ENCODE measurements at places on chromosomes 12 and 14. TPM values are rescaled to one million over a fixed set of nuclear protein-coding genes. Genes with fewer than 3 reads are reported as not detected.
A peak's percentile ranks its signal among the peaks of the same experiment; 100 is the strongest.

GRCh38 chr12:70752327-70752726, 115.1 kb upstream of the PTPRB start:
- no peak for DNase-seq
- no peaks in the 10 kb centered on the region for H3K36me3 ChIP-seq

GRCh38 chr12:127445581-127446139, 821.3 kb upstream of the TMEM132C start:
- no peaks in the 10 kb centered on the region for H3K4me1 ChIP-seq
- H3K27me3 ChIP-seq = no peaks in the 10 kb centered on the region
- no peak for DNase-seq
- no peak overlapping the region for H3K27ac ChIP-seq
- no peak overlapping the region for H3K4me3 ChIP-seq
- no peaks in the 10 kb centered on the region for H3K36me3 ChIP-seq

DNA sequence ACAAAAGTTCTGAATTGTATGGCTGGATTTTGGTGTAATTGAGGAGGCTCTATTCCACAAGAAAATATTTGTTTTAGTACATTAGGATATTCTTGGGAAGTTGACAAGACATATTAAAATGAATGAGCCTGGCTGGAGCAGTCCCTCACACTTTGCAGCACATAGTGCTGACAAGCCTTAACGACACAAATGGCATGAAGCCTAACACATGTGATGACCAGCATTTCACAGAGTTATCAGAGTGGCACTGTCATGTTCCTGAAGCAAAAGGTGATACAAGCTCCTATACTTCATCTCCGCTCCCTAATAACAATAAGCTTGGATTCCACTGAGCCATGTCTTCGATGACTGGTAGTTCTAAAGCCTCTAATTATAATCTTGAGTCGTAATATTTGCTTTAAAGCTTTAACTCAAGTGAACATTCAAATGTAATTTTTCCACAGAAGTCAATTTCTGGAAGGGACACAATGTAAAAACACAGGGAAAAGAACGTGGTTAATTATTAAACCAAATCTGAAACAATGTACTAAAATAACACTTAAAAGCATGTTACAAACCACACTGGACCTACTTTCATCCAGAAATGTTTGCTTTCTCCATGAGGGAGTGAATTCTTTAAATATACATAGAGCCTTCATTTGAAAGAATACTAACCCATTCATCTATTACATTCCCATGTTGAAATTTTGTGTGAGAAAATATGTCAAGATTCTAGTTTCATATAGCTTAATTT, 49.6 kb downstream of the GRIP1 start:
- DNase-seq = no peak
- no peak overlapping the region for H3K4me3 ChIP-seq
- H3K27me3 ChIP-seq = peaks cover 11% of the 10 kb centered on the region
- H3K4me1 ChIP-seq = no peaks in the 10 kb centered on the region

- H3K4me3 ChIP-seq = no peak overlapping the region
- H3K4me1 ChIP-seq = peaks cover 26% of the 10 kb centered on the region
- peaks cover 47% of the 10 kb centered on the region for H3K27me3 ChIP-seq
- H3K36me3 ChIP-seq = no peaks in the 10 kb centered on the region
- H3K27ac ChIP-seq = no peak overlapping the region
- DNase-seq = peak; percentile 82
Observed at GRCh38 chr12:132327336-132328171, 1.8 kb downstream of the GALNT9 start.

DNA sequence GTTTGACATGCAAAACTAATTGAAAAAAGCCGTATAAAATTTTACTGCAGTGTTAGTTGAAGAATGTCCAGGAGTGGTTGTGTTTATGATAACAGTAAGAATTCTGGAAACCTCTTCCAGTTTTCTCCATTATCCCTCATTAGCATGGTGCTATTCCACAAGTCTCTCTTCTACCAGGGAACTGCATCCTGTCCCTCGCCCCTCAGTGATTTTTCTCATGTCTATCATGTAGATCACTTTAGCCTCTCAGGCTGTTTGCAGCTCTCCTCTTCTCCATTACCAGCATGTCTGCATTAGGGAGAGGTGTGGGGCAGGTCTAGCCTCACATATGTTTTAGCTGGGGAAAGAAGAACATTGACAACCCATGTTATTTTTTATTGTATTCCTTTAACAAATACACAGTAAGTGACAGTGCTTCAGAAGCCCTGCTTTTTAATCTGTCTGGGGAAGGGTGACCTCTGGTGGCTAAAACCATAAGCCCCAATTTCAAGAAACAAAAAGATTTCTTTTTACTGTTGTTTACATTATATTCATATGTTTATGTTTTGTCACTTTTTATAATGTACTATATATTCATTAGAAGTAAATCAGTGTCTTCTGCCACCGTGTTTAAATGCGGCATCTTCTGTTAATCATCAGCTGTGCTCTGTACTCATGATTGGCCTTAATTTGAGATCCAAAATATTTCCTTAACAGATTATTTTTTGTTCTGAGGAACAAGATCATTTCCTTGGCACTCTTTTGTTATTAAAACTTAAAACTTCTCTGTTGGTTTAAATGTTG, 70.7 kb downstream of the RASSF8 start:
- H3K36me3 ChIP-seq = no peaks in the 10 kb centered on the region
- H3K4me1 ChIP-seq = no peaks in the 10 kb centered on the region
- H3K27me3 ChIP-seq = peaks cover 3% of the 10 kb centered on the region
- H3K4me3 ChIP-seq = no peak overlapping the region
- no peak overlapping the region for H3K27ac ChIP-seq

DNA sequence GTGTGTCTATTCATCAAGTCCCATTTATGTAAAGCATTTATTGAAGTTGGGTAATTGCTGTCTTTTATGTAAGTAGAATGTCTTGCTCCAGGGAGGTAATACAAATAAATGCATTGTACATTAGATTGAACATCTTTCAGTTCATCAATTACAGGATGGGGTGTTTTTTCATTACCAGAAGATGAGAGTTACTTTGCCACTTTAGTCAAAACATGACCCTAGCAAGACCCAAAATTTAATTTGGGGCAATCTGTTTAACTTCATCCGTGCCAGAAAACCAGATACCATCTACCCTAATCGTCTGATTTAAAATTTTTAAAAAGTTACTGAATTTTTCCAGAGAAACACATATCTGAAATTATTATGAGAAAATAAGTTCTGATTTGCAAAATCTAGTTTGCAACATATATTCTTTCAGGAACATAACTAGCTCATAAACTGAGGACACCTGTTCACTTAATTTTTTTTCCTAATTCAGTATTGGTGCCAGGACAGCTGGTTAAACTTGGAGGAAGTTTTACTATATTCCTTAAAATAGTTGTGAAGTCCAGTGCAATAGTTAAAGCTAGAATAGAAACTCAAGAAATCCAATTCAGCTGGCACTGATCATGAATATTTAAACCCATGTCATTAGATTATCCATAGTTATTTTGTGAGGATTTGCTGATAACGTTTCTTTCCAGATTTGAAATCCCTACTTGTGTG, 114.5 kb downstream of the SRGAP1 start:
- no peaks in the 10 kb centered on the region for H3K4me1 ChIP-seq
- no peak for DNase-seq
- no peaks in the 10 kb centered on the region for H3K27me3 ChIP-seq
- no peak overlapping the region for H3K27ac ChIP-seq
- H3K4me3 ChIP-seq = no peak overlapping the region
- H3K36me3 ChIP-seq = no peaks in the 10 kb centered on the region

DNA sequence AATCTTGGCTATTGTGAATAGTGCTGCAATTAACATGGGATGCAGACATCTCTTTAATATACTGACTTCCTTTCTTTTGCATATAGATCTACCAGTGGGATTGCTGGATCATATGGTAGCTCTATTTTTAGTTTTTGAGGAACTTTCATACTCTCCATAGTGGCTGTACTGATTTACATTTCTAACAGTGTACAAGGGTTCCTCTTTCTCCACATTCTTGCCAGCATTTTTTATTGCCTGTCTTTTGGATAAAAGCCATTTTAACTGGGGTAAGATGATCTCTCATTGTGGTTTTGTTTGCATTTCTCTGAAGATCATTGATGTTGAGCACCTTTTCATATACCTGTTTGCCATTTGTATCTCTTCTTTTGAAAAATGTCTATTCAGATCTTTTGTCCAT, 8.4 kb downstream of the AMDHD1 start:
- no peak overlapping the region for H3K4me3 ChIP-seq
- no peak for DNase-seq
- no peaks in the 10 kb centered on the region for H3K27me3 ChIP-seq

DNA sequence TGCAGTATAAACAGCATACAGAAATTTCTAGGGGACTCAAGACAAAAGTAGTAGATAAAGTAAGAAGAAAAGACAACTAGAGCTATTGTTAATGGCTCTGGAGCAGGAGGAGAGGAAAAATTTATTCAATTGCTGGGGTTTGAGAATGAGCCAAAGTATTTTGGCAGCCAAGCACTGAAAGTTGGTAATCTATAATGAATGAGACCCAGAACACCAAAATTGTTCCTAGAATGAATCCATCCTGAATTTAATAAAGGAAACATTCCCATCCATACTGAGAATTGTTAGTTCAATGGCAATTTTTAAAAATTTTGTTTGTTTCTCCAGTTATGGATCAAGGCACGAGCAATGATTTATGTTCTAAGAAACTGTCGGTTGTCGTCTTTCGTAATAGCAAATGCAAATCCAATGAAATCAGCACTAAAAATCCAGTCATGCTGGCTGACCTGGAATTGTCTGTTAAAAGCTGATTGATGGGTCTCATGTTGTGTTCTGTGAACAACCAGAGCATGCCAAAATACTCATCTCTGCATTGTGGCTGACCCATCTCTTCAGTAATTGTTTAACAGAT, 170.9 kb upstream of the LMNTD1 start:
- no peaks in the 10 kb centered on the region for H3K36me3 ChIP-seq
- no peaks in the 10 kb centered on the region for H3K4me1 ChIP-seq
- H3K27me3 ChIP-seq = peaks cover under 1% of the 10 kb centered on the region
- H3K4me3 ChIP-seq = no peak overlapping the region

- H3K27me3 ChIP-seq = no peaks in the 10 kb centered on the region
- H3K4me1 ChIP-seq = peaks cover 26% of the 10 kb centered on the region
- H3K4me3 ChIP-seq = no peak overlapping the region
- H3K27ac ChIP-seq = no peak overlapping the region
Observed at GRCh38 chr12:104294927-104295668, 8.4 kb upstream of the EID3 start.

DNA sequence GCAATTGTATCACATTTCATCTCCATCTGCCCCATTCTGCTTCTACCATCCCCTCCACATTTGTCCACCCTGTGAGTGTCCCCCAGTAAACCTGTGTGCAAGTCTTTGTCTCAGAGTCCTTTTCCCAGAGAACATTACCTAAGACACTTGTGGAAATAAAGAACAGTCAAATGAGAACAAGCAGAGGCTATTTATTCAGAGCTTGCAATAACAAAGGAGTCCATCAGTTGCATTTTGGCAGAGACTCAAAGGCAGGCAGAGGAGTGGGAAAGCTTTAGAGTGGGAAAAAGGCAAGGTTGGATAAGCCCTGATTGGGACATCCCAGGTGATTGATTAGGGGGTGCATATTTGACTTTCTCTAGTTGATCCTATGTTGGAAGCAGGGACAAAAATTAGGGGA, 18.2 kb upstream of the PPFIBP1 start:
- peaks cover 21% of the 10 kb centered on the region for H3K27me3 ChIP-seq
- peaks cover 12% of the 10 kb centered on the region for H3K4me1 ChIP-seq
- DNase-seq = no peak
- H3K4me3 ChIP-seq = no peak overlapping the region
- no peak overlapping the region for H3K27ac ChIP-seq

GRCh38 chr12:71876137-71876799, 36.7 kb downstream of the TBC1D15 start:
- DNase-seq = no peak
- no peak overlapping the region for H3K27ac ChIP-seq
- no peaks in the 10 kb centered on the region for H3K27me3 ChIP-seq
- no peak overlapping the region for H3K4me3 ChIP-seq
- peaks cover 19% of the 10 kb centered on the region for H3K4me1 ChIP-seq

- H3K27ac ChIP-seq = no peak overlapping the region
- DNase-seq = no peak
- H3K27me3 ChIP-seq = no peaks in the 10 kb centered on the region
- no peak overlapping the region for H3K4me3 ChIP-seq
- peaks cover 42% of the 10 kb centered on the region for H3K36me3 ChIP-seq
Observed at GRCh38 chr14:100332797-100333196, 9.7 kb downstream of the SLC25A47 start.

DNA sequence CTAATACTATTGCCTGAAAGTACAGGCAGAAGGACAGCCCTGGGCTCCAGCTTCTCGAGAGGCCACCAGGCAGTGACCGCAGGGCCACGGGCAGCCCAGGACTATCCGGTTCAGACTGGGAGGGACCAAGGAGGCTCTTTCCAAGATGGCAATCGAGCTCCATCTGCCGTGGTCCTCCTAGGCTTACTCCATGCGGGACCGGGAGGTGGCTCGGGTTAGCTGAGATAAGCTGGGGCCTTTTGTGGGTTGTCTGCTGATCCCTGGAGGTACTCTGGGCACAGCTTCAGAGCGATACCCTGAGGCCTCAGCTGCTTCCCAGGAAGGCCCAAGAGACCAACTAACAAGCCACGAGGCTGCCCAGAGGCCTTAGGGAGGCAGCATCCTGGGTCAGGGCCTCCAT, 33.1 kb downstream of the SNRNP35 start:
- H3K27me3 ChIP-seq = no peaks in the 10 kb centered on the region
- H3K4me1 ChIP-seq = peaks cover 2% of the 10 kb centered on the region
- H3K4me3 ChIP-seq = no peak overlapping the region
- no peaks in the 10 kb centered on the region for H3K36me3 ChIP-seq

- H3K4me3 ChIP-seq = no peak overlapping the region
- H3K27me3 ChIP-seq = no peaks in the 10 kb centered on the region
- peaks cover 14% of the 10 kb centered on the region for H3K4me1 ChIP-seq
- peak; percentile 22 for DNase-seq
- H3K36me3 ChIP-seq = no peaks in the 10 kb centered on the region
Observed at GRCh38 chr14:103806805-103807204, 40.6 kb downstream of the PPP1R13B start.

- no peak for DNase-seq
- H3K27me3 ChIP-seq = peaks cover 1% of the 10 kb centered on the region
- H3K4me3 ChIP-seq = no peak overlapping the region
- no peaks in the 10 kb centered on the region for H3K36me3 ChIP-seq
- H3K4me1 ChIP-seq = no peaks in the 10 kb centered on the region
Observed at GRCh38 chr12:21828136-21828775, 53.8 kb upstream of the KCNJ8 start.

GRCh38 chr12:1250641-1251040, 259.6 kb downstream of the ERC1 start:
- no peak overlapping the region for H3K4me3 ChIP-seq
- DNase-seq = no peak
- H3K27me3 ChIP-seq = no peaks in the 10 kb centered on the region
- H3K4me1 ChIP-seq = no peaks in the 10 kb centered on the region
- no peak overlapping the region for H3K27ac ChIP-seq

DNA sequence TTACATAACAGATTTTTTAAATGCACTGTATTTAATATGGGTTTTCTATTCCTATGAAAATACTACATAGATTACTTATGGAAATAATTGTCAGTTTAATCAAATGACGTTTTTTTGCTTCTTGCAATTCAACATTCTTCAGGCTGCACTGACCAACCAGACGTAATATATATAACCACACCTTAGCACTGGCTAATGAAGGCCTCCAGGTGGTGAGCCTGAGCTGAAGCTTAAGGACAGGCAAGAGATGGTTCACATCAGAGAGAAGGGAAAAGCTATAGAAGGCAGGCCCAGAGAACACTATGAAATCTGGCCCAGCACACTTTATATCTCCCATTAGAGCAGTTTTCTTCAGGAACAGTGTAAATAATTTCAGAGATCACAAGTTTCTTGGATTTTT, 2.8 kb upstream of the MDGA2 start:
- H3K4me3 ChIP-seq = no peak overlapping the region
- H3K27ac ChIP-seq = no peak overlapping the region
- no peak for DNase-seq
- H3K4me1 ChIP-seq = peaks cover 3% of the 10 kb centered on the region
- no peaks in the 10 kb centered on the region for H3K36me3 ChIP-seq

Gene PRB2
- total RNA-seq = not detected

Gene RPS6KA5
- total RNA-seq = 18.8 TPM

Gene NANOG
- total RNA-seq = not detected

Gene NPAS3
- not detected for total RNA-seq

Gene DPPA3
- not detected for total RNA-seq

Gene OR4E2
- not detected for total RNA-seq

Gene CD4
- total RNA-seq = 290 TPM
